Activated naive CD4-positive, alpha-beta T cell treated with Interleukin-2 at 50 U/mL for 16 hours (primary cell): ENCODE measurements at places on chromosomes 5 and 9.

- DNase-seq = no peak
These were observed 13.8 kb downstream of the CNTRL start for GRCh38 chr9:121088576-121088975.

GRCh38 chr9:85427772-85428171 lies 314.0 kb downstream of the AGTPBP1 start:
- DNase-seq = no peak

DNA sequence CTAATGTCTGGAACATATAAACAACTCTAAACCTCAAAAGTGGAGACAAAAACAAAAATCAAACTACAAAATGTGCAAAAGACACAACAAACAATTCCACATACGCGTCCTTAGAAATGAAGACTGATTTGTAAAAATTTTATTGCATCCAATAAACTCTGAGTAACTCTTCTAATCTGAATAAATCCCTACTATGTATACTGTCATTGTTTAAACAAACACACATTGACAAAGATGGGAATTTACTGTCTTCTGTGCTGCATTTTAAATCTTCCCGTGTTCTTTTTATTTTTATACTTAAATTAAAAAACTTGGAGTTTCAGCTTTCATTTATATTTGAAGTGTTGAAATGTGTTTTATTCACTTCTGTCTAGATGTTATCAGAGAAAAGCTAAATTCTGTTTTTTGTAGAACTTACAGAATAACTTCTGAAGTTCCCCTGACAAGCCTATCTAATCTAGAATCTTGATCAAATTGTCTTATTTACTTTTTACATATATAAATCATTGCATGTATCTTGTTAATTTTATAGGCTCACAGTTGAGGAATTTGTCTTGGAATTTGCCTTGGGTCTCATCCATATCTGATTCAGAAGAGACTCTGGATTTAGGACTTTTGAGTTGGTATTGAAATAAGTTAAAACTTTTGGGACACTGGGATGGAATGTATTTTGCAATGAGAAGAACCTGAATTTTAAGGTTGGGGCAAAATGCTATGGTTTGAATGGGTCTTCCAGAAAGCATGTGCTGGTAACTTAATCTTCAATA lies 2064.4 kb upstream of the C9orf72 start:
- no peak for DNase-seq

DNA sequence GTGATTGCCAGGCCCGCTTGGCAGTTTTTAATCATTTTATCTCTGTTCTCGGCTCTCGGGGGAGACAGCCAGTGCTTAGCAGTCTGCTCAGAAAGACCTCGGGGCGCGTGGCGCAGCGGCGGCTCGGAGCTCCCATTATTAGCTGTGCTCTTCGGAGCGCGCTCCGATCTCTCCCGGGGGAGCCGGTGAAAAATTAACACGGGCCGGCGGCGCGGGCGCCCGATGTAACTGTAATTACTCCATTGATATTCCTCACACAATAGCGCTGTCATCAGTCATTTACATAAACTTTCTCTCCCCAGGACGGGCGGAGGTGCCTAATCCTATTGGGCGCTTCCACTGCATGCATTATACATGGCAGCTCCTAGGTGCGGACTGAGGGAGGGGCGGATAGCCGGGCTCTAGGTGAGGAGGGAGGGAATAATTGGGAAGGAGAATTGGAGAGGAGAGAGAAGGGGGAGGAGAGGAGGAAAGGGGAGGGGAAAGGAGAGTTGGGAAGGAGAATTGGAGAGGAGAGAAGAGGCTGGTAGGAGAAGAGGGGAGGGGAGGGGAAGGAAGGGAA lies 24.9 kb downstream of the LMX1B start:
- no peak for DNase-seq

GRCh38 chr5:95331358-95331757 lies 46.5 kb upstream of the MCTP1 start:
- DNase-seq = no peak

DNA sequence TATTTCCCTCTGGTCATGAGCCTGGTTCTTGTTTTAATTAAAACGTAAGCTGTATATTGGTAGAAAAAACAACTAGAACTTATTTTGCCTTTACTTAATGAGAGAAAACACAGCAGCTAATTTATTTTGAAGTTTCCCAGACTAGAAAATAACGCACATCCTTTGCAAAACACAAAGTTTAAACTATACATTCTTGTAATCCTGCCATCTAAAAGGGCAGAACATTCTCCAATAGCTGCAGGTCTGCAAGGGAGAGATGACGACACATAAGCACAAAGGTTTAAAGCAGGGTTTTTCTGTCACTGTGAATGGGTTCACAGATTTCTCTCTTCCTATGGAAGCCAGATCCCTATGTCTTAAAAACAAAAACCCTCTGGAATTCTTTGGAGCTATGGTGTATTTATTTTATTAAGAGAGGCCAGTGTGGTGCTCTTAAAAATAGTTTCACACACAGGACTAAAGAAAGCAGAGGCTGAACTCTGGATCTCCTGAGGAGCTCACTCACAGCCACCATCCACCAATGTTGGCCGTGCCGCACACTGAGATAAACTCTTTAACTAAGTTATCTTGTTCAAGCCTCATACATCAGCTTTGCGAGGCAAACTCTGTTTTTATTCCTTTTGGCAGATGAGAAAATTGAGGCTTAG lies 82.4 kb downstream of the SNCAIP start:
- no peak for DNase-seq

- no peak for DNase-seq
These were observed 344.2 kb downstream of the NTRK2 start for GRCh38 chr9:85013703-85014102.

GRCh38 chr9:12826924-12827565 lies 52.2 kb downstream of the LURAP1L start:
- DNase-seq = no peak

GRCh38 chr5:612498-613424 lies 621 bp downstream of the CEP72 start:
- DNase-seq = no peak

GRCh38 chr5:80198399-80198798 lies 57.4 kb downstream of the SERINC5 start:
- no peak for DNase-seq

- no peak for DNase-seq
These were observed 85.9 kb upstream of the IL17B start for GRCh38 chr5:149464796-149465489.

DNA sequence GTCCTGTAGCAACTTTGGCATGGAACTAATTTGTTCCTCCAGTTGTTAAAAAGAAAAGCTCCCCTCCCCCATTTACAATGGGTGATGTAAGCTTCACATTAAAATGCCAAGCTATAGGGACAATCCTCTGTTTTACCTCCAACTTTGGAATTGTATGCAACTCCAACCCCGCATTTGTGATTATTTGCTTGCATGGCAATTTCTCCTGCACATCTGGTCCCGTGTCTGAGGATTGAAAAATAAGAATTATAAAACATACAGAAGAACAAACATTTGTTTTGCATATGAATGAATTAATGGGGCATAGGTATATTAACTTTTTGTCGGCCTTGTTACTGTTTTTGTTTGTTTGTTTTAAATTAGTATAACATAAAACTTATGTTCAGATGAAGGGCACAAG lies 17.2 kb downstream of the PCSK1 start:
- no peak for DNase-seq

DNA sequence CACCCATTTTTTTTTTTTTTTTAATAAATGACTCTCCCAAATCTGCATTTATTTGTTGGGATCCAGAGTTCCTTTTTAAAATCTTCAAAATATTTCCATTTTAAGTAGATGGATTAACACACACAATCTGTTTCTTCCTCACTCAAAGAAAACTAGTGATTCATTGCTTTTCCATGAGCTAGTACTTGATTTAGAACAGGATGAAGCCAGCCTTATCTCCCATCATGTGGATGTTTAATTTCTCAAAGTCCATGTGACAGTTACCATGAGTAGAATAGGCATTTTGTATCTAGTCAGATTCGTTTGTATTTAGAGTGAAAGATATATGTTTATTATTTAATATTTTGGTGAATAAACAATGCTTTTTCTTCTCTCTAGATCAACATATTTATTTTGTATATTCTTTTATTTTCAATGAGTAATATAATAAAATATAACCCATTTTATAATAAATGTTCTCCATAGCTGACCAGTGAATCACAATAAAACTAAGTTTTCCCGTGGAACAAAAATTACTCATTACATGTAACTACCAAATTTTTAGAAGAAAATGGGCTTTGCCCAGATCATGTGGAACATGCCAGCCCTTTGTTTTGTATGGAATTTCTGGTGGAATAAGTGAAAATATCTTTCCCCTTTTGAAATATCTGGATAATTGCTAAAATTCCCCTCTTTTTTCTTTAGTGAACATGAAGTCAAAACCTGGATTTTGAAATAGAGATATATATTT lies 54.9 kb upstream of the RPS23 start:
- DNase-seq = no peak

GRCh38 chr9:130866474-130866965 lies 30.1 kb downstream of the QRFP start:
- peak; percentile 49 for DNase-seq

GRCh38 chr5:96045888-96046287 lies 84.2 kb upstream of the ELL2 start:
- no peak for DNase-seq

DNA sequence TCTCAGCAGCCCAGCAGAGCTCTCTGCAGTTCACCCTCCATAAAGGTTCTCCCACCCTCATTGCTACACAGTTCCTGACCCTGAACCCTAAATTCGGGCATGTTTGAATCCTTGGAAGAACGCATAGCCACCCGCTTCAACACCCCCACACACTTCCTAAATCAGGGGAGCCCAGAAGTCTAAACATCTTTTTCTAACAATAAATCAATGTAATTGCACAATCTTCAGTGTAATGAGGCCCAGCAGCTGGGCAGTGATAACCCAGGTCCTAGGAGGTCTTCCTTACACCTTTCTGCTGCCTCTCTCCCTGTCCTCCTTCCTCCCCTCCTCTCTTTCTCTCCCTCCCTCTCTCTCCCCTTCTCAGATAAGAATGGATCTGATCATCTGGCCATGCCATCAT lies 88.0 kb downstream of the IRX2 start:
- DNase-seq = no peak

- DNase-seq = no peak
These were observed 1.6 kb downstream of the NACC2 start for GRCh38 chr9:136093346-136093986.
